ENCODE measurements at places on chromosomes 7 and 10. TPM values are rescaled to one million over a fixed set of nuclear protein-coding genes. Genes with fewer than 3 reads are reported as not detected.

PNLIPRP2 gene
- total RNA-seq, result not detected

- H3K27ac ChIP-seq, result peak overlapping the region; percentile 82
- peak overlapping the region; percentile 91 for H3K4me3 ChIP-seq
- no peaks in the 10 kb centered on the region for H3K27me3 ChIP-seq
Observed at GRCh38 chr7:26292768-26293560, 1.3 kb downstream of the SNX10 start.

DNA sequence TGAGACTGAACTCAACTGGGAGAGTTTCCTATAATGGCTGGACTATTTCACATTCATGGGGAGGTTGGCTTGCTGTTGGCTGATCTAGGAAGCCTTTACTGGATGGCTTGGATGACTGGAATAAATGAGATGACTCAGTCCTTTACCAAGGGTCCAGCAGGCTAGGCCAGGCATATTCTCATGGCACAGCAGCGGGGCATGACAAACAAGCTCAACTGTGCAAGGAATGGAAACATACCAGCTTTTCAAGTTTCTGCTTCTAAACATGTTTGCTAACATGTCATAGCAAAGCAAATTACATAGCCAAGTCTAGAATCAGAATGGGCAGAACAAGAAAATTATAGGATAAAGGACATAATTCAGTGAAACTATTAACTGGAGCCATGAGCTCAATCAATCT is 46.8 kb upstream of the CRTAC1 start:
- no peak overlapping the region for H3K27ac ChIP-seq
- no peaks in the 10 kb centered on the region for H3K36me3 ChIP-seq
- no peaks in the 10 kb centered on the region for H3K4me1 ChIP-seq
- H3K27me3 ChIP-seq, result peaks cover 4% of the 10 kb centered on the region

DNA sequence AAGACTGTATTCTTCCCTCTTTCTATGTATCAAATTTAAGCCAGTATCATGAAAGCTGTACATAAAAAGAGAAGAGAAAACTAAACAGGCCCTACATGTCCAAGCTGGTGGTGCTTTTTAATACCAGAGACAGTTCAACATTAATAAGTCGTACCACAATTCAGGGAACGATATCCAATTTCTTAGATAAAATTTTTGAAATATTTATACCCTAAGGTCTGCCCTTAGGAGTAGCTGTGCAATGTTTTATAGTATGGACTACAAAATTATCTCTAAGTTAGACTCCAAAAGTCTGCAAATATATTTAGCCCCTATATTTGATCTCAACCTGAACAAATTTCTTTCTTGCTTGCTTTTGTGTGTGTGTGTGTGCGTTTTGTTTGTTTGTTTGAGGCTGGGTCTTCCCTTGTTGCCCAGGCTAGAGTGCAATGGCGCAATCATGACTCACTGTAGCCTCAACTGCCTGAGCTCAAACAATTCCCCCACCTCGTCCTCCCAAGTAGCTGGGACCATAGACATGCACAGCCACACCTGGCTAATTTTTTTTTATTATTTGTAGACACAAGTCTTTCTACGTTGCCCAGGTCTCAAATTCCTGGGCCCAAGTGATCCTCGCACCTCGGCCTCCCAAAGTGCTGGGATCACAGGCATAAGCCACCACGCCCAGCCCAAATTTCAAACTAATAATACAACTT is 13.2 kb downstream of the ARHGAP19 start:
- no peak overlapping the region for H3K27ac ChIP-seq
- no peak for DNase-seq
- H3K27me3 ChIP-seq, result no peaks in the 10 kb centered on the region
- no peaks in the 10 kb centered on the region for H3K4me1 ChIP-seq
- H3K36me3 ChIP-seq, result no peaks in the 10 kb centered on the region
- no peak overlapping the region for H3K4me3 ChIP-seq

- no peak overlapping the region for H3K27ac ChIP-seq
- peaks cover 7% of the 10 kb centered on the region for H3K27me3 ChIP-seq
- H3K4me1 ChIP-seq, result no peaks in the 10 kb centered on the region
- H3K36me3 ChIP-seq, result no peaks in the 10 kb centered on the region
- DNase-seq, result no peak
- H3K4me3 ChIP-seq, result no peak overlapping the region
Observed at GRCh38 chr10:27660268-27660667, 85.4 kb downstream of the MKX start.

EIF4EBP2 gene
- total RNA-seq, result 53.1 TPM

DNA sequence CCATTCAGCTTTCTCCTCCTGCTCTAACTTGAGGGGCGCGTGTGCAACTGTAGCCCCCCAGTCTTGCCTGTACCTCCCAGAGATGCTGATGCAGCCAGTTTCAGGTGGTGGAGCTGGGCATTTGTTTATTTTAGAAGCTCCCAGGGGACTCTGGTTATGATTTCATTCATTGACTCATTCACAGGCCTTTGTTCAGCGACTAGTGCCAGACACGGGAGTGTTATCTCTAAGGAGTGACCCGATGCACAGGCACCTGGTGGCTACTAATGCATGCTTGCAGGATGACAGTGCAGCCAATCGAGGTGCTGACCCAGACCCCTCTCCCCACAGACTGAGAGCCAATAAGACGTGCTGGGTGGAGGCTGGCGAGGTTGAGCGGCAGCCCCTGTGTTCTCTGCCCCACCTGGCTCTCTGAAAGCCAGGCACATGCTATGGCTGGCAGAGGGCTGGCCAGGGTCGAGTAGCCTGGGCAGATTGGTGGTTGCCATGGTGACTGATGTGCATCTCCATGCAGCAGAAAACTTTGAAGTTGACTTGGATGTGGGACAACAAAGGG is 19.7 kb upstream of the SLC18A2 start:
- peaks cover 14% of the 10 kb centered on the region for H3K4me1 ChIP-seq
- no peak overlapping the region for H3K4me3 ChIP-seq
- DNase-seq, result no peak
- H3K36me3 ChIP-seq, result no peaks in the 10 kb centered on the region
- no peak overlapping the region for H3K27ac ChIP-seq
- no peaks in the 10 kb centered on the region for H3K27me3 ChIP-seq

GRCh38 chr7:122803323-122803722 is 82.9 kb downstream of the CADPS2 start:
- H3K4me3 ChIP-seq, result no peak overlapping the region
- H3K27me3 ChIP-seq, result no peaks in the 10 kb centered on the region
- no peak for DNase-seq
- no peaks in the 10 kb centered on the region for H3K36me3 ChIP-seq

ZNF853 gene
- total RNA-seq, result 0.96 TPM

DNA sequence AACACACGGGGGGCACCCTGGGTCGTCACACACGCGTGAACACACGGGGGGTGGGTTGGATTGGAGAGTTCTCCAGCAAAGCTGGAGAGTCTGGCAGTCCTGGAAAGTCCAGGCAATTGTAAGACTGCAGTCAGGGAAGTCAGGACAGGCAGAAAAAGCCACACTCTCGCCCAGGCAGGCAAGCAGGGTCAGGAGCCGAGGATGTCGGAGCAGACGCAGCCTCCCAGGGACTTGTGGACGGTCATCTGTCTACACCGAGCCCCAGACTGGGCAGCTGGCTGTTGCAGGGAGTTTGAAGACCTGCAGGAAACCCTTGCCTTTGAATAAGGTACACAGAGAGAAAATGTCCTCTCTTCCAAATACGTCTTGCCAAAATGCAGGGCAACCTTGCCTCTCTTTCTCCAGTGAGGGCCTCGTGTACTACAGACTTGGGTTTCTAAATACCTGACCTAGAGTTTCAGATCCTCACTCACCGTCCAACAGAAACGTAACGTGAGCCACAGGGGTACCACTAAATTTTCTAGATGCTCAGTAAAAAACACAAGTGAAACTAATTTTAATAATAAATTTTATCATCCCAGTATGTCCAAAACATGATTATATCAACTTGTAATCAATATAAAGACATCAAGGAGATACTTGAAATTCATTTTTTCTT is 176.7 kb downstream of the ADARB2 start:
- DNase-seq, result no peak
- no peaks in the 10 kb centered on the region for H3K36me3 ChIP-seq
- H3K4me3 ChIP-seq, result no peak overlapping the region
- no peaks in the 10 kb centered on the region for H3K4me1 ChIP-seq
- H3K27ac ChIP-seq, result no peak overlapping the region

- no peaks in the 10 kb centered on the region for H3K36me3 ChIP-seq
- no peaks in the 10 kb centered on the region for H3K4me1 ChIP-seq
- H3K27me3 ChIP-seq, result no peaks in the 10 kb centered on the region
Observed at GRCh38 chr7:116990056-116990455, 36.8 kb downstream of the ST7 start.

SPDYE5 gene
- not detected for total RNA-seq

DNA sequence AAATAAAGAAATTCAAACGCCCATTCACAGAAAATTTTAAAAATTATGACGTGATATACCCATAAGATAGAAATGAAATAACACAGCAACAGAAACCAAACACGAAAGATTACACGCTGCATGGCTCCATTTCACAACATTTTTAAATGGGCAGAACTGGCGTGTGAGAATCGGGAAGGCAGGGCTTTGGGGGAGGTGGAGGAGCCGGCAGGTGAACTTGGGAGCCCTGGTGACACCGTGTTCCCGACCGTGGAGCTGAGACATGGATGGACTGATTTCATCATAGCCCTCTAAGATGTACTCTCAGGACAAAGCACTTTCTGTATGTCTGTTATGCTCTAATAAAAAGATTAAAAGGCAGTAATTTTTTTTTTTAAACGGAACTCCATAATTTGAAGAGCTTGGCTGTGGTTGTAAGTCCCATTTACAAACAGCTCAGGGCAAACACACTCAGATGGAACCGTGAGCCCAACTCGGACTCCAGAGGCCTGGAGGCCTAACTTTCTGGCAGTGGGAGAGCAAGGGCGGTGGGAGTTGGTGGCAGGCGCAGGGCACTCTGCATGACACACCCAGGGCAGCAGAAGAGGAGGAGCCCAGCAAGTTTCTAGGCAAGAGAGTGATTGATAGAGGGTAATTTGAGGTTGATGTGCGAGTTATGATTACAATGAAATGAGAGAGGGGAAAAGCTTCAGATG is 203.4 kb downstream of the MAD1L1 start:
- H3K27ac ChIP-seq, result no peak overlapping the region
- H3K36me3 ChIP-seq, result no peaks in the 10 kb centered on the region
- DNase-seq, result no peak
- H3K4me3 ChIP-seq, result no peak overlapping the region
- no peaks in the 10 kb centered on the region for H3K27me3 ChIP-seq
- peaks cover 14% of the 10 kb centered on the region for H3K4me1 ChIP-seq

LRIT1 gene
- not detected for total RNA-seq

DNA sequence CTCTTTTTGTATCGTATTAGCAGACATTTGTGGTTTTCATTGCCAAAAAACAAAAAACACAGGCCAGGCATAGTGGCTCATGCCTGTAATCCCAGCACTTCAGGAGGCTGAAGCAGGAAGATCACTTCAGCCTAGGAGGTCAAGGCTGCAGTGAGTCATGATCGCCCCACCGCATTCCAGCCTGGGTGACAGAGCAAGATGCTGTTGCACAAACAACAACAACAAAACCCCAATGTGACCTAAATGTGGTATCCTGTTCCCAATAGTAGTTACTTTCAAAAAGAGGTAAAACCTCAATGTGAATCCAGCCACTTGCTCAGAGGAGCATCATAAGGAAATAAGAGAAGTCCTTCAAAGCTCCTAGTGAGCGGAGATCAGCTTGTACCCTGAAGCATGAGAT is 45.8 kb upstream of the SKAP2 start:
- H3K36me3 ChIP-seq, result no peaks in the 10 kb centered on the region
- H3K27ac ChIP-seq, result no peak overlapping the region
- no peaks in the 10 kb centered on the region for H3K4me1 ChIP-seq
- H3K4me3 ChIP-seq, result no peak overlapping the region

DNA sequence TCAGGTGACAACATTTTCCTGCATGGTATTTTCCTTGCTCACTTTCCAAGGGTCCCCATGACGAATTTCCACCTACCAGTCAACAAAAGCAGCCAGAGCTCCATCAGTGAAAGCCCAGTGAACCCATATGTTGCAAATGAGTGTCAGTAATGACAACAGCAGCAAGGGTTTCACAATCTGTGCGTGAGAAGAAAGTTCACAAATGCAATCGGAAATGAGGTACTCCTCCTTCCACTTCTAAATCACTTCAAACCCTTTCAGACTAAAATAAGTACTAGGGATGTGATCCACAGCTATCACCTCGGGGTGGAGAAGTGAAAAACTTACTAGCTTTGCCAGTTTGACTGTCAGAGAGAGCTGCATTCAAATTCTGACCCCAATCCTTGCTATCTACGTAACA is 55.6 kb upstream of the BET1 start:
- peaks cover 2% of the 10 kb centered on the region for H3K27me3 ChIP-seq
- no peaks in the 10 kb centered on the region for H3K36me3 ChIP-seq
- no peak overlapping the region for H3K27ac ChIP-seq
- no peak for DNase-seq
- no peaks in the 10 kb centered on the region for H3K4me1 ChIP-seq

DNA sequence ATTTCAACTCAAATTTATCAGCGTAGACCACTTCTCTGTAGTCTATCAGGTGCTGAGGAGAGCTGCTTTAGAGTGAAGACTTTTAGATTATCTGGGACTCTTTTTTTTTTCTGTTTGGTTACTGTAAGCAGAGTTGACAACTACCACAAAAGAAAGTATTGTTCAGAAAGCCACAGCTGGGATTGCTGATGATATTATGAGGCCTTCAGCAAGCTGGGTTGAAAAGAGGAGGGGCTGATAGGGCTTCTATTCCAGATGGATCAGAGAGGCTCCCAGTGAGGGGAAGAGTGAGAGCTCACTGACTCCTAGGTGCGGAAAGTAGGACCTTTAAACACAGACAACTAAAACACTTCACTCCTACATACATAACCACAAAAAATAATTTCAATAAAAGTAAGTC is 188.5 kb upstream of the FERD3L start:
- H3K27ac ChIP-seq, result no peak overlapping the region
- H3K4me3 ChIP-seq, result no peak overlapping the region
- H3K4me1 ChIP-seq, result no peaks in the 10 kb centered on the region
- H3K36me3 ChIP-seq, result no peaks in the 10 kb centered on the region

UPK3BL1 gene
- total RNA-seq, result 119 TPM

C10orf67 gene
- 0.49 TPM for total RNA-seq

DNA sequence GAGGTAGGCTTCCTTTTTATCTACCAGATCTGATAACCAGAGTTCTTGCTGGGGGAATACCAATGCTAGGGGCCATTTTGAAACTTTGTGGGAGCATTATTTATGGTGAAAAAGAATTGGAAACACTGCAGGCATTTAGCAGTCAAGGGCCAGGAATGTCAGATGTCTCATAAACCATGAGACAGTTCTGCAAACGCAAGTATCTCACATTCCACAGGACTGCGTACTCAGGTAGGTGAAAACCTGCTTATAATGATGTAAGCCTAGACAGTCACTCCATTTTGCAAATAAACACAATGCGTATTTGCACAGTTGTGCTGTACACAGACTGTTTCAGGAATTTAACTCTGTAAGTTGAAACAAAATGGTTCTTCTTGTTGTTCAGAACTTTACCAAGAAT is 33.9 kb downstream of the ECHDC3 start:
- DNase-seq, result no peak
- no peak overlapping the region for H3K4me3 ChIP-seq
- H3K27me3 ChIP-seq, result peaks cover 1% of the 10 kb centered on the region

DNA sequence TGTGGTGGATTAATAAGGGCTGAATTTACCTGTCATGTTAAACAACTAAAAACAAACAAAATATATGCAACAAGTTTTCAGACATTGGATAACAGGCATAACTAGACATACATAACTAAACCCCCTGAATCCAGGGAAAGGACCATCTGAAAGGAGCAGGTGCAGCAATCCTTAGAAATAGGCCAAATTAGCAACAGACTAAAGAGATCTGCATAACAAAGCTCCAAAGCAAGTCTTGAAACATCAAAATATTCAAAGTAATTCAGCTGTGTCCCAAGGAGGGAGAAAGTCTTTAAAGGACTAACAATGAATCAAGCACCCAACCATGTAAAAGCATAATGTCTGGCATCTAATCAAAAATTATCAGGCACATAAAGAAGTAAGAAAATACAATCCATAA is 475.1 kb downstream of the GRID1 start:
- H3K27me3 ChIP-seq, result peaks cover 3% of the 10 kb centered on the region
- no peaks in the 10 kb centered on the region for H3K4me1 ChIP-seq
- no peak for DNase-seq
- H3K36me3 ChIP-seq, result no peaks in the 10 kb centered on the region
- H3K27ac ChIP-seq, result no peak overlapping the region

Data from CD4-positive, CD25-positive, alpha-beta regulatory T cell (primary cell).